Aorta (tissue), 5 donors: ENCODE measurements at places on chromosomes 11 and 22.
A peak's percentile ranks its signal among the peaks of the same experiment; 100 is the strongest.

DNA sequence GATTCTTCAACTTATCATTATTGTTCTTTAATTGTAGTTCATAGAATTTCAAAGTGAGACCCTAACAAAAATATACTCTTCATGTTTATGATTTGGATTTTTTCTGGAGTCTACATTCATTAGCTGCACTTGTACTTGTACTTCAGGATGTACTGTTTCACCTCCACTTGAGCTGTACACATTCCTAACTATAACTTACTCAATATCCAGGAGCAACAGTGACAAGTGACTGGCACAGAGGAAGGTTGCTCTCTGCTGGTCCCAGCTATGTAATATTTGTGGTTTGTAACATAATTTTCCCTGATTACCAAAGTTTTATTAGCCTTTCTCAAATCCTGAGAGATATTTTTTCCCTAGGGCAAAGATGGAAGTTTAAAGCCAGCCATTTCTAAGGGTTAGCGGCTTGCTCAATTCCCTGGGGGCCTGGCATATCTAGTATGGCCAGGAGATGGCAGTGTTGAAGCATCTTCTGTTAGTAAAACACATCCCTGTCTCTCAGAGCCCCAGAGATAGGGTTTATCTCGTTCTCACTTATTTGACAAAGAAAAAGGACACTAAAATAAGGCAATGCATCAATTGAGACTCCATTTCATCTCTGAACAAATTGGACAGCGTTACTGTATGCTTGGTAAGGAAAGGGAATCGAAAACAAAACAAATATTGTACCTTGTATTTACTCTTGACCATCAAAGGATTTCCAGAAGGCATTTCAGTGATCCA lies 14.2 kb downstream of the OR52A5 start:
- DNase-seq = peak; percentile 53

DNA sequence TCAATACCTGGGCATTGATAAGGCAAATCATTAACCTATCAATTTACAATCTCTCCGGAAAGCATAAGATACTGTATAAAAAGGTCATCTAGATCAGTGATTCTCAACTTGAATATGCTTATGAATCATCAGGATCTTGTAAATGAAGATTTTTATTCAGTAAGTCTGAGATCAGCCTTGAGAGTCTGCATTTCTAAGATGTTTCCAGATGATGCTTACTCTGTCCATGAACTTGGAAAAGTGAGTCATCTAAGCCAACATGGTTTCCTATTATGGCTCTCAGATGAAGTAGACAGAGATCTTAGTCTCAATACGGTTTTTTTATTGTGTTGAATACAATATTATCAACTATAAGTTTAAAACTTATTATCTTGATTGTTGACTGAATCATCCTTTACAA lies 226.4 kb upstream of the KIRREL3 start:
- DNase-seq = no peak

DNA sequence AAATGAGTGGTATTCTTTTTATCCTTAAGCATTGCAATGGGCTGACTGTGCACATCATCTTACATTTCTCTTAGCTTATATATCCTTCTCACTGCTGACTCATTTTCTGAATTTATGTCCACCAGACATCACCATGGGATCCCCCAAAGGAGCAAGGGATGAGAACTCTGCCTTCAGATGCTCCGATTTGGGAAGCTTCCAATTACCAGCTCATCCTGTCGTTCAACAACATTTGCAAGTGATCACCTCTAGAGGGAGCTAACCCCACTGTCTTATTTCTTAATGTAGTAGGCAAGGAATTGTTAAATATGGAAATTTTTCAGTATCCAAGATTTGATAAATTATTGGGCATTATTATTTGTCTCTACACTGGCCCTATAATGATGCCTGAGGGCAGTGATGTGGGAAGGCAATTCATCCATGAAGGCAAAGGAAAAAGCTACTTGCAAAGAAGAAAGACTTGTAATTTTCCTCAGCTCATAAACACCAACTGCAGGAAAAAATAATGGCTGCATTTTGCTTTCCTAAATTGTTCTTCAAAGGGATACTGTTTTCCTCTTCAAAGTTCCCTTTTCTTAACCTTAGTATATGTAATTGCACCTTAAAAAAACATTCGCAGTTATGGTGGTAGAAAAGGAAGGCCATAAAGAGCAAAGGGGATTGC lies 102.4 kb upstream of the FSHB start:
- no peak for DNase-seq

- peak; percentile 75 for DNase-seq
Measured at GRCh38 chr11:119323532-119324033, 6.7 kb upstream of the MCAM start.

GRCh38 chr22:30205281-30206115 lies 41.1 kb downstream of the LIF start:
- DNase-seq = no peak

- no peak for DNase-seq
Measured at GRCh38 chr11:35031867-35032266, 107.1 kb upstream of the CD44 start.

DNA sequence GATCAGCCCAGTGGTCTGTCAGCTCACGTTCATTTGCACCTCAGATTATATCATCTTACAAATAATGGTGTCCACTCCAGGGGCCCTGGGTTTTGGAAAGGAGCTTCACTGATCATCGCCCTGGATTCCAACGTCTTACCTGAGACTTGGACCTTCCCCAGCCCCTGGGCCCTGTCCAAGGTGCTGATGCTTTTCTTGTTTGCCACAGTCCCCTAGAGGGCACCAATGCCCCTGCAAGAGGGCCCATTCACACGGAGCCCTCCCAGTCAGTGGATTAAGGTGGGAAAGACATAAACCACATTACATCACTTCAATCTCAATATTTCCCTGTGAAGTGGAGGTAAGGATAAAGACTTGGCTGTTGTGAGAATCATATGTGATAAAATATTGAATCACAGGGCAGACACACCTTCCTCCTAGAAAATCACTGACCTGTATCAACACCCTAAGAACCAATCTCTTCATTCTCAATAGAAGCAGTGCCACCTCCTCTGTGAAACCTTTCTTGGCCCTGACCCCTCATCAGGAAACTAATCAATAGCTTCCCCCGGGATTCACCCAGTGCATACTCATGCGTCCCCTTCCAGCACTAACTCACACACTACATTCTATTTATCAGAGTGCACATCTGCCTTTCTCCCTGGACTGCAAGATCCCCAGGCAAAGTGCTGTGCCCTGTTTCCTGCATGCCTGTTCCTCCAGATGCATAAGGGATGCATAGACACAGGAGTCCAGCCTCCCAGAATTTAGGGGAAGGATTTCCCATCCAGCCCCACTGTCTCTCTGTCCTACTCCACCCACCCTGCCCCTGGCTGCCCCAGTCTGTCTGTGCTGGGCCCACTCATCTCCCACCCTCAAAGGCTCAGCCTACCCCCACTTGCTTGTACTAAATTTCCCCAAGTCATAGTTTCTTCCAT lies 167.0 kb downstream of the BUD13 start:
- DNase-seq = no peak

DNA sequence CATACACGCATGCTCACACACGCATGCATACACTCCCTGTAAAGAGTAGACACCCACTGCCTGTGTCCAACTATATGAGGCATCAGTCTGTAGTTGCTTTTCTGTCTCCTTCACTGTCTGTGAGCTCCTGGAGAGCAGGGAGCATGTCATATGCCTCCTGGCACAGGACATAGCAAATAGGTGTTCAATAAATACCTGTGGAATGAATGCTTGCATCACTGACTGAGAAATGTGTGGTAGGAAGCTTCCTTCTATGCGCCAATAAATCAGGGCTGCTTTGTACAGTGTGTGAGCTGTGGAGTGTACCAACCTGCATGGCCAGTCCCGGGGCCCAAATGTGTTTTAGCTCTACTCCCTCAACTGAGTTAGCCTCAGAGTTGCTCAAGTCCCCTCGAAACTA lies 37.2 kb upstream of the NAV2 start:
- DNase-seq = no peak

DNA sequence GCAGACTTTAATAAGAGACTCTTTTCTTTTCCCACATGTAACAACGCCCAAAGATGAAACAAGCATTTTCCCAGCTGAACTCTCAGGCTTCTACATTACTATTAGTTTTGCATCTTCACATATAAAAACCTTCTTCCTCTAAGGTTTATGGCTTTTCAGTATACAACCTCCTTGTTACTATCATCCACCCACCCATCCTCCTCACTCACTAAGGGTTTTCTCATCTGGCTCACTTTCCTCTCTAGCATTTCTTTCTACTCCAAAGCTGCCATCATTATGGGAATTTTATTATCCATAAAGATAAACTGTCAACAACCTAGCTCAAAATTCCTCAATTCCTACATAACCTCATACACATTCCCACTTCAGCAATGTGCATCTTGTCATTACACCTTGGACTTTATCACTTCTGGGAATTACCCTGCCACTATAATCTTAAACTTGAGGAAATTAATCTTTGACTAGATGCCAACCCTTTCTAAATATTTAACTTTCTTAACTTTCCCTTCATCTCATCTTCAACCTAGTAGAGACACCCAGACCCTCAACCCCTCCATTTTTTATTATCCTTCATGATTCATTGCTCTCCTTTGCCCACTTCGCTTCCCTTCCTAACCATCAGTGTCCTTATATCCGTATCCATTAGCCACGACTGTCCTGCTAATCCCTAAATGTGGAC lies 30.9 kb downstream of the MTMR2 start:
- no peak for DNase-seq

DNA sequence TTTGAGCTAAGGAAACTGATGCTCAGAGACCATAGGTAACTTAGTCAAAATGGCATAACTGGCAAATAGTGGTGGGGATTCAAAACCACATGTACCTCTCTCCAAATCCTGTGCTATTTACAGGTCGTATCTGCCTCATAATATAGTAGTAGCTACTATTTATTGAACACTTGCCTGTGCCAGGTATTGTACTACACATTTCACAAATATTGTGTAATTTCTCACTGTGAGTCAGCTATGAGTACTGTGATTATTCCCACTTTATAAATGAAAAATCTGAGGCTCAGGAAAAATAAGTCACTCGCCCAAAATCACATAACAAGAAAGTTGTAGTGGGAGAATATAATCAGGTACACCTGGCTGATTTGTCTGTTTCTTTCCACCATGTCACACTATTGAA lies 199.8 kb upstream of the FAT3 start:
- no peak for DNase-seq

GRCh38 chr11:102564110-102564509 lies 33.6 kb upstream of the MMP7 start:
- DNase-seq = no peak

- DNase-seq = no peak
Measured at GRCh38 chr11:23288003-23288783, 427.9 kb upstream of the CCDC179 start.

GRCh38 chr11:100805506-100806199 lies 118.6 kb downstream of the ARHGAP42 start:
- DNase-seq = no peak

GRCh38 chr11:45899448-45900174 lies 7.5 kb downstream of the FREY1 start:
- peak; percentile 91 for DNase-seq

DNA sequence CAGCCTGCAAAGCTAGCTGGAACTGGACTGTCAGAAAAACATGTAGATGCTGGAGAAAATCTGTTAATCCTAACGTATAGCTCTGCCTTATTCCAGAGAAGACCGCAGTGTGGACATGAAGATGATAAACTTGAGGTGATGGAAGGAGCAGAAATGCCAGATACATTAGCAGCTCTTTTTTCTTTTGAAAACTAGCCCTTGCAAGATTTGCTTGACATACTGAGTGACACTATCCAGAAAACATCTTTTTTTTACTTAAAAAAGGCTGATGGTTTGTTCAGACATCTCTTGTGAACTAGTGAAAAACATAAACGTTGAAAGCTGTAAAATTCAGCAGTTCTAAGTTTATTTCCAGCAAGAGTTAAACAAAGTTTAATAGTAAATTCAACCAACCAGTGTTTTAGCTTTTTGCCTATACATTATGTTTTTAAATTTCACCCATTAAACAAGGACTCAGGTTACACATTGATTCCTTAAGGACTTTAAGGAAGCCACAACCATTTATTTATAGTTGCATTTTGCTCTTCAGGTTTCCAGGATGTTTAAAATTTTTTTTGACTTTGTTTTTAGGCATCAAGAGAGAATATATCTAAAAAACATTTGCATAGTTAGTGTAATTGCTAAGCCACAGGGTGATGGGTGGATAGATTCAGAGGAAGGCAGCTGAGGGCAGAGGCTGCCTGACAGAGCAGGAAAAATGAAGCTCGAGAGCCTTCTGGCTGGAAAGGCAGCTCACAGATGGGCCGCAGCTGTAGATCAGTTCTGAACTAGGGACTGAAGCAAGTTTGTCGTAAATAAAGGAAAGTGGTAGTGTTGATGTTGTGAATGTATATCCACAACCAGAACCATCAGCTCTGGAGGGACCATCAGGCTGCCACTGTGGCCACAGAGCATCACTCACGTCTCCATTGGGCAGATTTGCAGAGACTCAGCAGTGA lies 9.5 kb downstream of the SNAP29 start:
- peak; percentile 20 for DNase-seq

DNA sequence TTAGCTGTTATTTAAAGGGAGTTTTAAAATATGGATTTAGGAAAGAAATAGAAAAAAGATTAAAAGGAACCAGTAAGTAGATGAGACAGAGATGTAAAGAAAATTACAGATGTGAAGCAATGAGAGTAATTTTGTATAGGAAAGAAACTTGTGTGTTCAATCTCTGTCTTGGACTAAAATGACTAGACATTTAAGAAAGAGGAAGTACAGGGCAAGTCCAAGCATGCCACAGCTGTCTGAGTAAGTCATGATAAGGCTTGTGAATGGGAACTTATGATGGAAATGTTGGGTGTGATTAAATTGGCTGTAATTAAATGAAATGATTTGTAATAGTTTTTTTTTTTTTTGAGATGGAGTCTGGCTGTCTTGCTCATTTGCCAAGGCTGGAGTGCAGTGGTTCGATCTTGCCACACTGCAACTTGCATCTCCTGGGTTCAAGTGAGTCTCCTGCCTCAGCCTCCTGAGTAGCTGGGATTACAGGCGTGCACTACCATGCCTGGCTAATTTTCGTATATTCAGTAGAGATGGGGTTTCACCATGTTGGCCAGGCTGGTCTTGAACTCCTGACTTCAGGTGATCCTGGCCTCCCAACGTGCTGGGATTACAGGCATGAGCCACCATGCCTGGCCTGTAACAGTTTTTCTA lies 5.9 kb upstream of the ACY3 start:
- no peak for DNase-seq

GRCh38 chr11:16096336-16096735 lies 260.0 kb downstream of the SOX6 start:
- DNase-seq = no peak

DNA sequence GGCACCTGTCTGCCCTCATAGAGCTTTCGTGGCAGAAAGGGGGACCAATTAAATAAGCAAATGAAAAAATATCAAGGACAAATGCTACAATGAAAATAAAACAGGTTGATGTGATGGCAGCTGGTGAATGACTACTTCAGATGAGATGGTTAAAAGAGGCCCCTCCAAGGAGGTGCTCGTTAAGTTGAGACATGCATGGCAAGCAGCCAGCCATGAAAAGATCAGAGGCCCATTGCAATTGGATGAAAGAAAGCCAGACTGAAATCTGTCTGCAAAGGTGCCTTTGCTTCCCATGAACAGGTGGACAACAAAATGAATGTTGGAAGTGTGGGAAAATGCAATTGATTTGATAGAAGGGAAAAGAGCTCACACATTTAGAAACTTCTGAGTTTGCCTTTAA lies 848 bp upstream of the TRPC6 start:
- DNase-seq = no peak
